ENCODE measurements at places on chromosomes 6 and 20. TPM values are rescaled to one million over a fixed set of nuclear protein-coding genes. Genes with fewer than 3 reads are reported as not detected.

OR14J1 gene
- total RNA-seq, result not detected

GRCh38 chr20:20371083-20371482 is 3.2 kb downstream of the INSM1 start:
- DNase-seq, result no peak

PPP1R14C gene
- total RNA-seq, result 0.26 TPM

EFCAB8 gene
- not detected for total RNA-seq

DNA sequence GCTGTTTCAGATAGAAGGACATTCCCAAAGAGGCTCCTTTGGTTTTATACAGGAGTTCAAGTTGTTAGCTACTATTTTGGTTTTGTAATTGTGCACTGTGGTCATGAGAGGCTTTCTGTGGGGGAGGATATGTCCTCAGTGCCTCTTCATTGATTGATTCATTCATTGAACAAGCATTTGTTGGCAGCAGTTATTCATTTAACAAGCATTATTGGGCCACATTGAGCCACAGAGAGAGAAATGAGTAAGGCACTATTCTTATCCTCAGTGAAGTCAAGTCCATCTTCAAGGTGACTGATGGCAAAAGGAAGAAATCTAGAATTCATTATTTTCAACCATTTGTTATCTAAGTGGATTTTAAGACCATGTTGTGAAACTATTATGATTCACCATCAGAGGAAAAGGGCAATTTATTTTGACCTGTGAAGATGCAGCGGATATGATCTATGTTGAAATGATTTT is 697.2 kb upstream of the CITED2 start:
- no peak for DNase-seq

CD109 gene
- 30.7 TPM for total RNA-seq

- no peak for DNase-seq
Measured at GRCh38 chr6:13881621-13882165, 43.1 kb upstream of the RNF182 start.

- no peak for DNase-seq
Measured at GRCh38 chr6:157329829-157330228, 6.5 kb upstream of the TMEM242 start.

- no peak for DNase-seq
Measured at GRCh38 chr6:154352898-154353585, 3.6 kb downstream of the IPCEF1 start.

DNA sequence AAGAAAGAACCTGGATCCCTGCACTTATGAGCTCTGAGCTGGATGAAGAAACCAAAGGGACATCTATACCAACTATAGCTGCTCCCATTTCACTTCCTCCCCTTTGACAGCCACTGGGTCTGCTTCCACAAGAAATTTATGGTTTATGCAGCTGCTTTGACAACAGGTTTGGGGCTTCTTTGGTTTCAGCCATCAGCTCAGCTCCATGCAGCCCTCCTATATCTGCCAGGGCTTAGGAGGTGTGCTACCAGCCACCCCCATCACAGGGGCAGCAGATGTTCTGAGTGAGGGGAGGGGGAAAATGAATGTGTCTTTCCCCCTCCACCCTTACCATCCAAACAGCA is 29.2 kb upstream of the PKHD1 start:
- no peak for DNase-seq

- no peak for DNase-seq
Measured at GRCh38 chr6:1029141-1029540, 282.8 kb upstream of the FOXQ1 start.

SGK2 gene
- total RNA-seq, result 21.4 TPM

- DNase-seq, result no peak
Measured at GRCh38 chr20:7579888-7580287, 360.4 kb downstream of the HAO1 start.

- DNase-seq, result no peak
Measured at GRCh38 chr20:39019805-39020325, 57.7 kb downstream of the DHX35 start.

VWA7 gene
- total RNA-seq, result 6.3 TPM

CD93 gene
- total RNA-seq, result 19.2 TPM

DNA sequence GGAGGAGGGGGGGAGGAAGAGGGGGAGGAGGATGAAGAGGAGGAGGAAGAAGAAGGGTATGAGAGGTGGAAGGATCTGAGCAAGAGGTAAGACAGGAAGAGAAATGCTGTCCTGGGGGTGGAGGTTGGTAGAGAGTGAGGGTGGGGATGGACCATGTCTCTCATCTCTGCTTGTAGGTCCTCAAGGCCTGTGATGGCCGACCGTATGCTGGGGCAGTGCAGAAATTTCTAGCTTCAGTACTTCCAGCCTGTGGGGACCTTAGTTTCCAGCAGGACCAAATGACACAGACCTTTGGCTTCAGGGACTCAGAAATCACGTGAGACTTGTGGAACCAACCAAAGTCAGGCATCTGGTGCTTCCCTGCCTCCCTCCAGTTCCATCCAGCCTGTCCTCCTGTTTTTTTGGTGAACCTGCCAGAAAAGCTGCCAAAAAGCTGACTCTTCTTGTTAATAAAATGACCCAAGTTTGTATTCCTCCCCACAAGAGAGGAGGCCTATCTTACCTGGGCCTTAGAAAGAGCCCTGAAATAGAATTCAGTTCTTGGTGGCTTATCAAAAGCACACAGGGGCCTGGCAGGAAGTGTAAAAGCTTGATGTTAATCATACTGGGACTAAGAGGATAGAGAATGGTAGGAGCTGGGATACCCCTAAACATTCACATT is 2.5 kb upstream of the C4A start:
- DNase-seq, result no peak

PAX1 gene
- not detected for total RNA-seq

LY6G6F gene
- total RNA-seq, result not detected

GRCh38 chr6:15653581-15653980 is 9.2 kb downstream of the DTNBP1 start:
- no peak for DNase-seq

IGF2R gene
- 50.8 TPM for total RNA-seq

- DNase-seq, result peak; percentile 39
Measured at GRCh38 chr6:31900917-31901414, 920 bp downstream of the ZBTB12 start.

- DNase-seq, result no peak
Measured at GRCh38 chr6:90413867-90414266, 117.2 kb upstream of the BACH2 start.

DNA sequence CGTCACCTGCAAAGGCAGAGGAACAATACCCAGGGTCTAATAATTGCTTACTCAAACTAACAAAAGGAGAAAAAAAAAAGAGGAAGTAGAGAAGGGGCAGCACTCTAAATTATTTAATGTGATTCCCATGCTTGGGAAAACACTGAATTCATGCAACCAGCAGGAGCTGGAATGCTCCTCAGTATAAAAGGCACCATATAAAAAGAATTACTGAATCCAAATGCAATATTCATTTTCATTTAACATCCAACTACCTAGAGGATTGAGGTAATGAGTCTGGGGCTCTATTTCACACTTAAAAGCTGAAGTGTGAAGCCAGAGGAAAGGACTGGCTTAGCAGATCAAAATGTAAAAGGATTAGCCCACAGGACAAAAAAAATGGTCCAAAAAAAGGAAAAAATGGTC is 8.7 kb downstream of the B4GALT5 start:
- DNase-seq, result no peak

DNA sequence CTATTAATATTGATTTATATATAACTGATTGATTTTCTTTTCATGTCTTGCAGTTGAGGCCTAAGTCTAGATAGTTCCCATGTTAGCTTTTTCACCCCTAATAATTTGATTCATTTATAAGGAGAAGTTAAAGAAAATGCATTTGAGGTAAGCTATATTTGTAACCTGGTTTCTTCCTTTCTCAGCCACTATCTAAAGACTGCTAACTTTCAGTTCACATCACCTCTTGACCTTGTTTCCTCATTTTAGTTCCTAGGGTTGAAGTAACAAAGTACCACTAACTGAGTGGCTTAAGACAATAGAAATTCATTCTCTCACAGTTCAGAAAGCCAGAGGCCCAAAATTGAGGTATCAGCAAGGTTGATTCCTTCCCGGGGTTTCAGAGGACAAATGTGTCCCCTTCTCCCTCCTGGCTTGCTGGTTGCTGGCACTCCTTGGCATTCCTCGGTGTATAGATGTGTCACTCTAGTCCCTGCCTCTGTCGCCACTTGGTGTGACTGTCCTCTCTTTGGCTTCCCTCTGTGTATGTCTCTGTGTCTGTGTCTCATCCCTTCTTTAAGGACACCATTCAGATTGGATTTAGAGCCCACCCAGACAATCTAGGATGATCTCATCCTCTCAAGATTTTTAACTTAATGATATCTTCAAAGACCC is 55.9 kb upstream of the C20orf144 start:
- no peak for DNase-seq

C6orf52 gene
- total RNA-seq, result not detected

UBD gene
- total RNA-seq, result 9.9 TPM

NOTCH4 gene
- total RNA-seq, result 10.6 TPM

DNA sequence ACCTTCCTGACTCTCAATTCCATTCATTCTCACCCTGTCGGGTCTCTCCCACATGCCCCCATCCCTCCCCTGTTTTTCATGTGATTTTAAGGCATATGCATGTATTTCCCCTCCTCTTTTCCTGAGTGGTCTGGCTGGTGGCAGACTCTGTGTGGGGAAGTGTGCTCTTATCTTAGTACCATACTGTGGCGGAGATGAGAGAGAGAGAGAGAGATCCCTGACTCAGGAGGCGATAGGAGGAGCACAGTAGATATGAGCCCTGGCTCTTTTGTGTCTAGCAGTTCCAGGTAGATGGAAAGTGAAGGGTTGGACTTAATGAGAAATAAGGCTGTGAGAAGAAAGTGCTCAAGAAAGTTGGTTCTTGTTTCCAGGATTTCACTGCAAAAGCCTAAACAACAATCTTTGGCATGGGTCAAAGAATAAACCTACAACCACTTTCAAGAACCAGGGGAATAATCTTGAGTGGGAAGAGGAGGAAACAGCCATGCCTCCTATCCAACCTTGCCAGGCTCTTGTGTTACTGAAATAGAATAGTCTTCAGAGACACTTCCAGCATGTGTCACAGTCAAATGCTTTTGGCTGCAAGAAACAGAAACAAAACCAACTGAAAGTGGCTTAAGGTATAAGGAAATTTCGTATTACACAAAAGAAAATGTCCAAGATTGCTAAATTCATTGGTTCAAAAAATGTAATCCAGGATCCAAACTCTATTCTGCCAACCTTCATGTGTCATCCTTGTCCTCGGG is 123.8 kb upstream of the MYLIP start:
- DNase-seq, result no peak

GRCh38 chr6:65072500-65072899 is 634.5 kb downstream of the EYS start:
- no peak for DNase-seq

GRCh38 chr20:11791835-11792567 is 125.7 kb upstream of the BTBD3 start:
- DNase-seq, result no peak

DNA sequence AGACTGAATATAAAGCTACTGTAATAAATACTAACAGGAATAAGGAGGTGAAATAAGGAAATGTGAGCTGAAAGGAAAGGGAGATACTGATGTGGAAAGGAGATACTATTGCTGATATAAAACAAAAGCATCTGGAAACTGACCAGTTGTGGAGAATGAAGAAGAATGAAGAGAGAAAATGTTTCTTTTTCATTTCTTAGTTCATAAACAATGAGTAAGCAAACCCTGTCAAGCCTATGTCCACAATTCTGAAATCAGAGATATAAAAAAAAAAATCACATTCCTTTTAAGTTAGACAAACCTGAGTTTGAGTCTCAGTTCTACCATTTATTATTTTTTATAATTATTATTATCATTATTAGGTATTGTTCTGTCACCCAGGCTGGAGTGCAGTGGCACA is 121.6 kb upstream of the GJE1 start:
- DNase-seq, result no peak

- DNase-seq, result no peak
Measured at GRCh38 chr6:44166591-44167184, 8.1 kb downstream of the CAPN11 start.

- no peak for DNase-seq
Measured at GRCh38 chr6:27288136-27289044, 23.7 kb downstream of the POM121L2 start.

All from body of pancreas (tissue), 4 donors.